ENCODE measurements at places on chromosomes 6 and 20.
A peak's percentile ranks its signal among the peaks of the same experiment; 100 is the strongest.

DNA sequence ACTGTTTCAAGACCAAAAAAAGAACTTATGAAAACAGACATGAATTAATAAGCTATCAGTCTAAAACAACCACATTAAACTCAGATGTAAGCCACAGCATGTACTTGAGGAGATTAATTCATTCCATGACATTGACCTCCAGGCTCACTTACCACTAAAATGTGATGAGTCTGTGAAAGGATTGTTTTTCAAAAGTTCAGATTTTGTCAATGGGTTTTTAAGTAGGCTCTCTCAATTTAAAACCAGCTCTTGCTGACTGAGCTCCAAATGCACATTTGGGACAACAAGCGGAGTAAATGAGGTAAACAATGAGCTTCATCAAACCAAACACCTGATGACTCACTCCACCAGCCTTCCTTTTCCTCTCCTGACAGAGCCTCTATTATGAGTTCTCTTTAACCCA, 197.0 kb downstream of the SIM1 start:
- no peak for DNase-seq

GRCh38 chr6:137811121-137811915, 55.7 kb upstream of the TNFAIP3 start:
- no peak for DNase-seq

DNA sequence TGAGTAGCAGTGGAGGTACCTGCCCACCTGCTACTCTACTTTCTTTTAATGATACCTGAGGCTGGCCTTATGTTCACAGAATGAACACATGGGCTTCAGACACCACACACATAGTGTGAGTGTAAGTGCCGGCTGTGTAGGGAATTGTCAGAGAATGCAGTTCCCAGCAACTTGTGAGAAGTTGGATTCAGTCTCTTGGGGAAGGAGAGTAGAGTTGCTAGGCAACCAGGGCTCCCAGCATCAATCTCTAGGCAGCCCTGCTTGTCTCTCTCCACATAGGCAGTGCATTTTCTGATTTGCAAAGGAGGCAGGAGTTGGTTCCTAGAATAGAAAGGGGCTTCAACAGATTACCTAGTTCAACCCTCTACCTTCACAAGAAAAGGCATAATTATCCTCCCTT, 74.1 kb downstream of the BFSP1 start:
- DNase-seq = no peak

GRCh38 chr6:25279748-25280343, 672 bp downstream of the CARMIL1 start:
- DNase-seq = peak; percentile 78

GRCh38 chr6:10362300-10362699, 52.6 kb downstream of the TFAP2A start:
- no peak for DNase-seq

GRCh38 chr6:145483191-145483996, 251.9 kb downstream of the EPM2A start:
- DNase-seq = no peak

GRCh38 chr6:132147530-132148011, 196.4 kb upstream of the CCN2 start:
- no peak for DNase-seq

DNA sequence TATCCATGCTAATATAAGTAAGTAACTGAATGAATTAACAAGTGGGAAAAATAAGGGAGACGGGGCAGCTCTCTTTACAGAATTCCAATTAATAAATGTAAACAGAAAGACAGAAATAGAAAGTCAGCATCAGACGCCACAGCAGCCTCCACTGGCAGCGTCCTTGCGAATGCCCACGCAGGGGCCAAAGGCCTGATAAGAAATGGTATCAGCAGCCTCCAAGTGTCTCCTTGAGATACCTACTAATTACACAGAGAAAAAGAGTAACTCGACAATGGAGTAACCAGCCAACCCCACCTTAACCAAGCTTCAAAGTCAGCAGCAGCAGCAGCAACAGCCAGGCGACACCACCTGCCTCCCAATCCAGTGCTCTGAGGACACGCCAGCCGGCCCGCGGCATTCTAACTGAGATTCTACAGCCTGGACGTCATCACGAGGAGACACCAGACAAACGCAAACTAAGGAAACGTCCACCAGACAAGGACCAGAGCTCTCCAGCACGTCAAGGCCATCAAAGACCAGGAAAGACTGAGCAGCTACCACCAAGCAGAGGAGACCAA, 78.8 kb downstream of the TAF4 start:
- DNase-seq = no peak

Measured in H9 (cell line).